ENCODE measurements at places on chromosomes 2 and 18.

DNA sequence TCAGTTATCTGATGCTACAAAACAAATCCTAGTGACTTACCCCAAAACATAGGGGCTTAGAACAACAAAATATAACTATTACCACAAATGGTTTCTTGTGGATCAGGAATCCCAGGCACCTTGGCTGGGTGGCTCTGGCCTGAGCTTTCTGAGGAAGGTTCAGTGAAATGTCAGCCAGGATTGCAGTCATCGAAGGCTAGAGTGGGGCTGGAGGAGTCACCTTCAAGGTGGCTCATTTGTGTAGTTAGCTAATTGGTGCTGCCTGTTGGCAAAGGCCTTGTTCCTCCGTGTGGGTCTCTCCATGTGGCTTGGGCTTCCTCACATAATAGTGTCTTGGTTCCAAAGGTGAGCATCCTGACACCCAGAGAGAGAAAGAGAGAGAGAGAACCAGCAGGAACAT, 57.4 kb downstream of the COPS8 start:
- DNase-seq = no peak

GRCh38 chr18:61699397-61700110, 193.3 kb downstream of the RNF152 start:
- no peak for DNase-seq

DNA sequence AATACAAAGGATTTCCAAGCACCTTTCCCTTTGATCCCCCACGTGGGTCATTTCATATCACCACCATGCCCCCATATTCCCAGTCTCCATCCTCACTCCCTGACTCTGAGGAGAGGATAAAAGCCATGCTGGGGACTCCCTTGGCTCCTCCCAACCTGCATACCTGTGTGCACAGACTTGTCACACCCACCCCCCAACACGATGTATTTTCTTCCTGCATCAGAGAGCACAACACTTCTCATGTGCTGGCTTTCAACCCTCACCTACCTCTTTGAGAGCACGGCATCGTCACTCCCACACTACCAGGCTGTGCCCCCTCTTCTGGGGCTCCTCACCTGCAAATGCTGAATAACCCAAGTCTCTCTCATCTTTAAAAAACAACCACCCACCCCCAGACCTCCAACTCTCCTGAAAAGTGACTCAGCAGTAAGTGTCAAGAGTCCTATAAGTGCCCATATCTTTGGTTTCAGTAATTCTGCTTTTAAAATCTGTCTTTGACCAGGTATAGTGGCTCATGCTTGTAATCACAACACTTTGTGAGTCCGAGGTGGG, 53.1 kb downstream of the AP1S3 start:
- DNase-seq = no peak

GRCh38 chr2:108220942-108221541, 18.7 kb upstream of the SULT1C3 start:
- DNase-seq = no peak

GRCh38 chr2:134327367-134327766, 73.5 kb downstream of the MGAT5 start:
- DNase-seq = no peak

Data from SW480 (cell line).